ENCODE measurements at places on chromosomes 3 and 15. TPM values are rescaled to one million over a fixed set of nuclear protein-coding genes. Genes with fewer than 3 reads are reported as not detected.

DNAH1 gene
- polyA plus RNA-seq: 1.8 TPM

ZNF860 gene
- 0.20 TPM for polyA plus RNA-seq

LRRC31 gene
- not detected for polyA plus RNA-seq

ANKUB1 gene
- polyA plus RNA-seq: not detected

TF gene
- 1,472 TPM for polyA plus RNA-seq

AADACL2 gene
- not detected for polyA plus RNA-seq

DTX3L gene
- 4.9 TPM for polyA plus RNA-seq

MME gene
- not detected for polyA plus RNA-seq

TRPM1 gene
- not detected for polyA plus RNA-seq

SLC6A11 gene
- 10.3 TPM for polyA plus RNA-seq

GPR62 gene
- 8.9 TPM for polyA plus RNA-seq

APOD gene
- 673 TPM for polyA plus RNA-seq

RNU5B-1 gene
- not detected for polyA plus RNA-seq

ZNF662 gene
- polyA plus RNA-seq: 1.4 TPM

NDUFAF3 gene
- 165 TPM for polyA plus RNA-seq

IGSF11 gene
- 11.9 TPM for polyA plus RNA-seq

PPP1R14D gene
- 0.66 TPM for polyA plus RNA-seq

CPNE9 gene
- 2.7 TPM for polyA plus RNA-seq

GPR15 gene
- polyA plus RNA-seq: not detected

Measured in brain (organoid and tissue), 16 donors.